ENCODE measurements at places on chromosomes 2 and 18. TPM values are rescaled to one million over a fixed set of nuclear protein-coding genes. Genes with fewer than 3 reads are reported as not detected.

ARHGAP15 gene
- polyA plus RNA-seq = 3.7 TPM

MYOM1 gene
- 8.3 TPM for polyA plus RNA-seq

MTCL1 gene
- polyA plus RNA-seq = 23.8 TPM

MC4R gene
- polyA plus RNA-seq = 0.35 TPM

AMER3 gene
- polyA plus RNA-seq = 0.03 TPM

AOX1 gene
- polyA plus RNA-seq = 2.6 TPM

PSMG2 gene
- polyA plus RNA-seq = 80.5 TPM

IL1R1 gene
- 31.9 TPM for polyA plus RNA-seq

COBLL1 gene
- 142 TPM for polyA plus RNA-seq

TUBA3E gene
- 0.18 TPM for polyA plus RNA-seq

SPP2 gene
- not detected for polyA plus RNA-seq

PPP3R1 gene
- polyA plus RNA-seq = 71.5 TPM

RPE gene
- polyA plus RNA-seq = 67.2 TPM

FEV gene
- not detected for polyA plus RNA-seq
